ENCODE measurements at places on chromosomes 5 and 9. TPM values are rescaled to one million over a fixed set of nuclear protein-coding genes. Genes with fewer than 3 reads are reported as not detected.

The IL31RA gene
- 0.12 TPM for polyA plus RNA-seq

DNA sequence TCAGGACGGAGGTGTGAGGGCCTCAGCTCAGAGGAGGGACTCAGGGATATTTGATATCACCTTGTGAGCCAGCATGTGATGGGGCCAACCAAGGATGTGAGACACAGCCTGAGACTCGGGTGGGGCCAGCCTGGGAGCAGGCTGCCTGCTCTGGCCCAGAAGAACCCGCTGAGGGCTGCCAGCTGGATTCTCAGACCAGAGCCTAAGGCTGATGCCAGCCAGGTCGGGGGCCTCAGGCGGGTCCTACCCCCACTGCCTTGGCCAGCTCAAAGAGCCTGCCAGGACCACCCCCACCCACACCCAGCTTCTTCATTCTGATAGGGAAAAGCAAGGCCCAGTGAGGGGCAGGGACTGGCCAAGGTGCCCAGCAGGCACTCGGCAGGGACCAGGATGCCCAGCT lies 20.3 kb upstream of the DUSP1 start:
- DNase-seq, result no peak

- DNase-seq, result no peak
These were observed 9.9 kb upstream of the FABP6 start for GRCh38 chr5:160219356-160219755.

DNA sequence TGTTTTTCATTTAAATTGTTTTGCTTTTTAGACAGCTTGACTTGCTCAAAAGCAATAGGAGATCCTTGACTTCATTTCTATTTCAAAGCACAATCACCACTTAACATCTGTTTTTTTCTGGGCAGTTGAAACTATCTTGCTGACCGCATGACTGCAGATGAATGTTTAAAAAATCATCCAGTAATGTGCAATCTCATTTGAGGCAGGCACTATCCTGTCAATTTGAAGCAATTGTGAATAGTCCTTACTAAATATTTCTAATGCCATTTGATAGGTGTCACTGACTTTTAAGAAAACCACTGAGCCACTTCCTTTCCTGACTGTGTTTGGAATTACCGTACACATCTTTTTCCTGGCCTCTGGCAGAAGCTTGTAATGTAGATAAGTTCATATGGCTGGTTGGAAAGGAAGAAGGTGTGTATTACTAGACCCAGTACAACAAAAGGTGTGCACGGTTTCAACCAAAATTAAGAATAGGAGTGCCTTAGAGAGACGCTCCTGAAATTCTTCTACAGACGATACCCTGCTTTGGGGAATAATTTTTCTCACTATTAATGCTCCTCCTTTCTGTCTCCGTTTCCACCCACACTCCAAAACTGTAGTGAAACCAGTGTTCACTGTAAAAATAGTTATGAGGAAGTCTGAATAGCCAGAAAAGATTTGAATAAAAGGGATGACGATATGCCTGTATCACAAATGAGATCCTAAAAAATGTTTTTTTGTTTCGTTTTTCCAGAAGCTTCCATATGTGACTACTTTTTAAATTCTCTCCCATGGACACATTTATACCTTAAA lies 136.7 kb upstream of the MOCS2 start:
- DNase-seq, result no peak

The PTTG1 gene
- 1.6 TPM for polyA plus RNA-seq

The EGFLAM gene
- 11.2 TPM for polyA plus RNA-seq

DNA sequence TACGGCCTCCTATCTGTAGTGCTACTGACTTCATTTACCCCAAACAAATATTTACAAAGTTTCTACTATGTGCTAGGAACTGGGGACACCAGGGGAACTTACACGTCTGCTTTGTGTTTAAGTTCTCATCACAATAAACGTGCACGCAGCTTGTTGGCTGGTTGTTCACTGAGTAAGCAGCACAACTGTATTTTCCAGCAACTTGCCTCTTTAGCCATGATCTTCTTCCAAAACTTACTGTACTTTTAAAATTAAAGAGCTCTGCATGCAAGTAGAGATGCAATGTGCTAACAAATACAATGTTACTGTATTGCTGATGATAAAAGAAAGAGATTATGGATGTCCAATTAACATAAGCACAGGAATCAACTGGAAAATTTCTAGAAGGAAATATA lies 62.8 kb downstream of the RAPGEF1 start:
- DNase-seq, result no peak
